ENCODE measurements at places on chromosomes 12 and 14.

DNA sequence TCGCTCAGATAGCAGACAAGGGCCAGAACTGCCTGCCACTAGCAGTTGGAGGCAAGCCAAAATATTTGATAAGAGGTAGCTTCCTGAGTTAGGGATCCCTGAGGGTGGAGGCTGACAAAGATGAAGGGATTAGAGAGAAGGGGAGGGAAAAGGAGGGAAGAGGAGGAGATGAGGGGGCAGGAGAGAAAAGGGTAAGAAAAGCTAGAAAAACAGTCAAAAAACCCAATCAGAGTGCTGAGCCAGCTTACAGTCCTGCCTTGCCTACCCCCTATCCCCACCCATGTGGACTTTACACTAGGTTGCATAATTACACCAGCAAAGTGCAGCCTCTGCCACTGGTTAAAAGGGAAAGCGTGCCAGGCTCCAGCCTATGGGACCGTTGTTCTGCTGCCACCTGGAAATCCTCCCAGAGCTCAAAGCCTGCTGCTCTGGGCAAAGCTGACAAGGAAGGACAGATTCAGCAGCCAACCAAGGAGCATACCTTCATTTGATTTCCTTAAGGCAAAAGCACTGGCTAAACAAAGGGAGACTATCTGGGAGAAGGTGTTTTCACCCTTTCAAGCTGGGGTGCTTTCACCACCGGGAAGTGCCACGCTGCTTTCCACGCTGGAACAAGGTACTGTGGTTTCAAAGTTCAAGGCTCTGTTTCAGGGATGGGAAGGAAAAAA, 3.8 kb upstream of the NUMB start:
- no peak for DNase-seq

DNA sequence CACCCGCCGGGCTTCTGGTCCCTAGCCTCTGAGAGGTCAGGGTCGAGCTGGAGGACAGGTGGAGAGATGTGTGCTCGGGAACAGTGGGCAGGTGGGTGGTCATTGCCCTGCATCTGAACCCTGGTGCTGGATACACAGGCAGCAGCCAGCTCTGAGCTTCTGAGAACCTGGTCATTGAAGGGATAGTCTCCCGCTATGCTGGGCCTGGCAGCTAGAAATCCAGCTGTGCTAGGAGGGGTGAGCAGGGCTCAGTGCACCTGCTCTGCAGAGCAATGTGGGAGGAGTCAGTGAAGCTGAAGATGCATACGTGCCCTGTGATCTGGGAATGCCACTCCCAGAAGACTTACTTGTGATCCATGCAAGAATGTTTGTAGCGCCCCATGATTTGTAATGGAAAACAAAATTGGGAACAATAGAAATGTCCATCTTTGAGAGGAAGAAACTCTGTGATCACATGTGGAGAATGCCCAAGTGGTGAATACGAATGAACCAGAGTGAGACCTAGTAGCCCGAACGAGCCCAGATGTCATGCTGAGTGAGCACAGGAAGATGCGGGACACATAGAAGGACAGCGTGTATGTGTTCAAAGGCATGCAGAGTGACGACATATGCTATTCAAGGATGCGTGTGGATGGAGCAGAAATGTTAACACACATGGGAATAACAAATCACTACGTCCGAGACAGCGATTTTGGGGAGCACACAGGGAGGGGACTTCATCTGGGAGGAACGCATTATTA, 63.4 kb downstream of the AACS start:
- DNase-seq, result no peak

DNA sequence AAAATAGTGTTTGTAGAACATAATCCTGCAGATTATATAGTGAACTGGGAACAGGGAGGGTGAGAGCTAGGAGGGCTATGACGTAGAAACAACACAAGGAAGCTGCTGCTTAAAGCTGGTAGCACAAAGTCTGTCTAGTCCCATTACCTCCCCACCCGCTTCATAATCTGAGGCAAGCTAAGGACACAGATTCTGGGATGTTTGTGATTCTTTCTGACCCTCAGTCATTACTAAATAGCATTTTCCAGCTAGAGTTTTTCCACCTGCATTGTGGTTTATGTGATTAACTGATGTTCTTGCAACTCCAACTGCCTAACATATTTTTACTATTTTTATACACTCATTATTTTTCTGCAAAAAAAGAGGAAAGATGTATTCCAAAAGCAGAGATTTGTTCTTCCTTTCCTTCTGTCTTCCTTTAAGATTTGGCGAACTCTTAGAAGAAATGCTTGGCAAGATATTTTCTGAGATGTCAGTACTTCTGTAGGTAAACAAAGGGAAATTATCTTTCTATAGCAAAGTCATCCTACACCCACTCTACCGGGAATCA, 293.2 kb upstream of the FAR2 start:
- DNase-seq, result no peak

DNA sequence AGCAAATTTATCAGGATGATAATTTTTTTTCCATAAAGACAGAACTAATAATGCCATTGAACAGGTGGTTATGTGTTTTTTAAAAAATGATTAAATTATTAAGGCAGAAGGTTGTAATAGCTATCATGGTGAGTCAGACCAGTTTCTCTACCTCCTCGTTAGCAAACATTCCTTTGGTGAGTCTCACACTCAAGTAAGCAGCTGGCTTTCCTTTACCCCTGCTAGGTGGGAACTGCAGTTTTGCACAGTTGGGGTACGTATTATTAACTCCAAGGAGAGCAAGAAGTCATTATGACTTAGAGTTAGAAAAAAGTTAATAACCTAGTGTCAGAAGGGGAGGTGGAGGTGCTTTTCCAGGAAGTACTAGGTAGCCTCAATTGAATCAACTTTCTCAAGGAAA, 165.3 kb downstream of the SNAPC1 start:
- DNase-seq, result no peak

GRCh38 chr12:67269633-67270573, 745 bp downstream of the CAND1 start:
- peak; percentile 9 for DNase-seq

Data from stimulated activated CD8-positive, alpha-beta memory T cell treated with anti-CD3 and anti-CD28 coated beads, Interleukin-15, amount 100 ng/mL, for 1 hour (primary cell).